ENCODE measurements at places on chromosomes 4 and X. TPM values are rescaled to one million over a fixed set of nuclear protein-coding genes. Genes with fewer than 3 reads are reported as not detected.

DNA sequence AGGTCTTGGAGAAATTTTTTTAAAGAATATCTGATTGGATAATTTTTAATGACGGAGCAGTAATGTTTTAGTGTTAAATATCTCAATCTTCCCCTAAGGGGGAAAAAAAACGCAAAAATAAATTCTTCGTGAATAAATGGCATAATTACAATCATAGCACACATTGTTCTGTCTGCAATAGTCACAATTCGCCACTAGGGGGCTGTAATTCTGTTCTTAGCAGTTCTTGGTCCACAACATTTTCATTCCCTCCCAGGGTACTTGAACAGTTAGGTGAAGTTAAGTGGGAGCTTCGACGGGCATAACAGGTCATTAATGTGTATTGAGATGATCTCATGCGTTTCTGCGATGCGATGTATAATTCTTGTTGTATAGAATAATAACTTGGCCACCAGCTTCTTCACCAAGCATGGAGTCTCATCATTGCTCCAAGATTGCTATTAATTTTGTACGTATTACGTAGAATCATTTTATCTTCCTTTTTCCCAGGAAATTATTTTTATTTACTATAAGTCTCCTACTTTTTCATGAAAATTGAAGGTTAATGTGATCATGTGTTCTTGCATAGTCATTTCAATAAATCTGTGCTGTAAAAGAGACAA lies 27.2 kb downstream of the HTR2C start:
- H3K4me3 ChIP-seq: no peak overlapping the region
- DNase-seq: peak; percentile 10
- H3K36me3 ChIP-seq: no peaks in the 10 kb centered on the region
- H3K27me3 ChIP-seq: no peaks in the 10 kb centered on the region
- H3K27ac ChIP-seq: no peak overlapping the region

GRCh38 chr4:26263165-26263564 lies 57.6 kb upstream of the RBPJ start:
- H3K27me3 ChIP-seq: no peaks in the 10 kb centered on the region
- no peaks in the 10 kb centered on the region for H3K4me1 ChIP-seq
- no peak for DNase-seq
- H3K36me3 ChIP-seq: no peaks in the 10 kb centered on the region

PCDH10 gene
- 0.92 TPM for total RNA-seq

DNA sequence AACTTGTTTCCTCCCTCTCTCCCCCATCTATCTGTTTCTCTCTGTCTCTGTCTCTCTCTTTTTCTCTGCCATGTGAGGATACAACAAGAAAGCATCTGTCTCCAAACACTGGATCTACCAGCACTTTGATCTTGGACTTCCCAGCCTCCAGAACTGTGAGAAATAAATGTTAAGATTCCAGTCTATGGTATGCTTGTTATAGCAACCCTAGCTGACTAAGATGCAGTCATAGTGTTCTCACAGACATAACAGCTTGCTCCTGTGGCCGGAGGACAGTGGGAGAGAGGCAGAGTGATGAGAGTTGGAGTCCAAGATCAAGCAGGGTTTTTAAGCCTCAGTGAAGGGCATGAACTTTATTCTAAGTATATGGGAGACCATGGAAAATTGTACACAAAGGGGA lies 8.8 kb upstream of the NKX3-2 start:
- no peak for DNase-seq
- peaks cover 64% of the 10 kb centered on the region for H3K27me3 ChIP-seq
- H3K4me1 ChIP-seq: peaks cover 7% of the 10 kb centered on the region
- H3K27ac ChIP-seq: no peak overlapping the region
- H3K36me3 ChIP-seq: no peaks in the 10 kb centered on the region

- H3K4me3 ChIP-seq: no peak overlapping the region
- no peaks in the 10 kb centered on the region for H3K4me1 ChIP-seq
- H3K27me3 ChIP-seq: no peaks in the 10 kb centered on the region
- DNase-seq: no peak
- H3K27ac ChIP-seq: no peak overlapping the region
These were observed 42.4 kb upstream of the FHL1 start for GRCh38 chrX:136104936-136105335.

CCKAR gene
- total RNA-seq: not detected

GRCh38 chr4:79682801-79683530 lies 274.9 kb upstream of the GK2 start:
- H3K36me3 ChIP-seq: no peaks in the 10 kb centered on the region
- DNase-seq: no peak
- H3K27me3 ChIP-seq: no peaks in the 10 kb centered on the region
- no peak overlapping the region for H3K27ac ChIP-seq
- no peak overlapping the region for H3K4me3 ChIP-seq
- H3K4me1 ChIP-seq: no peaks in the 10 kb centered on the region

DKC1 gene
- total RNA-seq: 42.5 TPM

DNA sequence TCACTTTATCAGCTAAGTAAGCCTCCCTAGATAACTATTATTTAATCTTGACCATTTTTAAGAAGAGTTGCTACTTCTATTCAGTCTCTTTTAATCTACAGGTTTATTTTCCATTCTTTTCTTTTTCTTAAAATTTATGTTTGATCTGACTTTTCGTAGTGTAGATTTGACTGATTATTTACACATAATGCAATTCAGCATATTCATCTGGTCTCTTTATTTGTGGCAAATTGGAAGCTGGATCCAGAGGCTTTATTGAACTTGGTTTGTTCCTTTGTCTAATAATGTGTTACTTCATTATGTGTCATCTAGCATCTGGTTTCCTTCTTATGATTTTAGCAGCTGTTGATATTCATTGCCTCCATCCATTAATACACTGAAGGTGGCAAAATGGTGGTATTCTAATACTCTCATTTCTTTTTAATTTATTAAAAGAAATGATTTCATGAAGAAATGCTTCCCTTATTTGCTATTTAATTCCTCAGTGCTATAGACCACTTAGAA lies 113.0 kb downstream of the FBXW7 start:
- no peaks in the 10 kb centered on the region for H3K36me3 ChIP-seq
- H3K27ac ChIP-seq: no peak overlapping the region
- no peak overlapping the region for H3K4me3 ChIP-seq
- H3K4me1 ChIP-seq: peaks cover 10% of the 10 kb centered on the region
- DNase-seq: no peak

- no peaks in the 10 kb centered on the region for H3K4me1 ChIP-seq
- H3K36me3 ChIP-seq: no peaks in the 10 kb centered on the region
- H3K4me3 ChIP-seq: no peak overlapping the region
- no peak overlapping the region for H3K27ac ChIP-seq
- no peak for DNase-seq
- H3K27me3 ChIP-seq: no peaks in the 10 kb centered on the region
These were observed 876 bp downstream of the LOC101059915 start for GRCh38 chrX:71668248-71668595.

HTN1 gene
- total RNA-seq: not detected

TRAPPC11 gene
- total RNA-seq: 29.5 TPM

DNA sequence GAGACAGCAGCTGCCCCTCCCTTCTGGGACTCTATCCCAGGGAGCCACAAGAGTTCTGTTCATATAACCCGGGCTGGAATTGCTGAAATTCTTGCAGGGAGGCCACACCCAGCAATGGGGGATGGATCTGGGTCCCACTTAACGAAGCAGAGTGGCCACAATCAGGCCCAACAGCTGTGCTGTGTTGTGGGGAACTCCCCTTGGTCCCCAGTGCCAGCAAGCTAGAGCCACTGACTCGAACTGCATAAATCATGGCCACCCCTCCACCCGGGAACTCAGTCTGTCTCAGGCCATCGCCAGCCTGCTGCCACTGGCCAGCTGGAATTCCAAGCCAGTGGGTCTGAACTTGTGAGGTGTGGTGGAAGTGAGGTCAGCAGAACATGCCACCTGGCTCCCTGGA lies 111.1 kb downstream of the KLF8 start:
- no peaks in the 10 kb centered on the region for H3K27me3 ChIP-seq
- no peak for DNase-seq
- no peaks in the 10 kb centered on the region for H3K4me1 ChIP-seq
- no peak overlapping the region for H3K4me3 ChIP-seq

- no peaks in the 10 kb centered on the region for H3K36me3 ChIP-seq
- H3K27ac ChIP-seq: peak overlapping the region; percentile 26
These were observed 486.4 kb upstream of the FAT1 start for GRCh38 chr4:187209921-187210613.

- no peaks in the 10 kb centered on the region for H3K36me3 ChIP-seq
- no peak for DNase-seq
- H3K27ac ChIP-seq: no peak overlapping the region
These were observed 1.3 kb downstream of the ARSJ start for GRCh38 chr4:113978105-113978504.

- no peaks in the 10 kb centered on the region for H3K36me3 ChIP-seq
- no peak overlapping the region for H3K4me3 ChIP-seq
- H3K4me1 ChIP-seq: no peaks in the 10 kb centered on the region
- no peak overlapping the region for H3K27ac ChIP-seq
These were observed 6.3 kb downstream of the MEPE start for GRCh38 chr4:87838890-87839591.

- no peak for DNase-seq
- H3K4me3 ChIP-seq: no peak overlapping the region
- no peak overlapping the region for H3K27ac ChIP-seq
- H3K27me3 ChIP-seq: no peaks in the 10 kb centered on the region
These were observed 241.4 kb upstream of the CNKSR2 start for GRCh38 chrX:21132686-21133393.

ADH1A gene
- 1.3 TPM for total RNA-seq

DGKK gene
- total RNA-seq: not detected

FGFBP1 gene
- total RNA-seq: 52.1 TPM

DNA sequence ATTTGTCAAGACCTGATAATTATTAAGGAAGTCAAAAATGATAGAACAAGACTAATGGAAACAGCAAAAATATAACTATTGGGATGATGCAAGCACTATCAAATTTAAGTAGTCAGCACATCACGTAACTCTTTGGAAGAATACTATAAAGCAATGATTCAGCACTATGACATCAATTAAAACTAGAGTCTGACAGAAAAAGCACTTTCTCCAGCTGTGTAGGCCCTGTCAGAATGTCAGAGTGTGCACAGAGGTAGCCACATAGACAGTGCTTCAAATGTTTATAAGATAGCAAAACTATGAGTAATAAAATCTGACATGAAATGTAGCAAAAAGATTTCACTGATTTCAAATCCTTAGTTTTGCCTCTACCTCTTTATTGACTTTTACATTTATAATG lies 1226.6 kb upstream of the ADGRL3 start:
- no peak for DNase-seq
- no peaks in the 10 kb centered on the region for H3K4me1 ChIP-seq
- no peak overlapping the region for H3K4me3 ChIP-seq
- no peaks in the 10 kb centered on the region for H3K27me3 ChIP-seq
- no peaks in the 10 kb centered on the region for H3K36me3 ChIP-seq
- no peak overlapping the region for H3K27ac ChIP-seq

GRCh38 chrX:141405853-141406492 lies 163.7 kb upstream of the SPANXC start:
- no peak overlapping the region for H3K4me3 ChIP-seq
- H3K36me3 ChIP-seq: no peaks in the 10 kb centered on the region
- no peak overlapping the region for H3K27ac ChIP-seq
- no peak for DNase-seq

LNX1 gene
- total RNA-seq: 2.5 TPM
